Aortic smooth muscle cell (primary cell): ENCODE measurements at places on chromosomes 11 and 22. TPM values are rescaled to one million over a fixed set of nuclear protein-coding genes. Genes with fewer than 3 reads are reported as not detected.

Gene CAPN5
- 28.3 and 31.8 TPM in 2 replicates for total RNA-seq

Gene KDM4E
- not detected in 2 replicates for total RNA-seq

Gene IRAG1
- 25.0 and 73.2 TPM in 2 replicates for total RNA-seq

Gene DCPS
- total RNA-seq, result 11.2 and 14.1 TPM in 2 replicates

Gene LTBP3
- 59.5 and 86.0 TPM in 2 replicates for total RNA-seq

Gene HSPB2
- total RNA-seq, result 1.1 and 1.2 TPM in 2 replicates

Gene CELF1
- 73.5 and 83.7 TPM in 2 replicates for total RNA-seq

Gene PARVG
- total RNA-seq, result 0.06 and 0.13 TPM in 2 replicates
